ENCODE measurements at places on chromosomes 4 and X. TPM values are rescaled to one million over a fixed set of nuclear protein-coding genes. Genes with fewer than 3 reads are reported as not detected.

GRCh38 chrX:72492499-72492898 is 80.1 kb downstream of the HDAC8 start:
- no peaks in the 10 kb centered on the region for H3K4me1 ChIP-seq
- H3K27me3 ChIP-seq = no peaks in the 10 kb centered on the region
- H3K36me3 ChIP-seq = peaks cover 7% of the 10 kb centered on the region
- no peak overlapping the region for H3K27ac ChIP-seq

GRCh38 chr4:15990570-15991285 is 27.8 kb upstream of the FGFBP2 start:
- H3K4me3 ChIP-seq = no peak overlapping the region
- H3K4me1 ChIP-seq = peaks cover 11% of the 10 kb centered on the region
- no peak overlapping the region for H3K27ac ChIP-seq
- H3K27me3 ChIP-seq = no peaks in the 10 kb centered on the region

DNA sequence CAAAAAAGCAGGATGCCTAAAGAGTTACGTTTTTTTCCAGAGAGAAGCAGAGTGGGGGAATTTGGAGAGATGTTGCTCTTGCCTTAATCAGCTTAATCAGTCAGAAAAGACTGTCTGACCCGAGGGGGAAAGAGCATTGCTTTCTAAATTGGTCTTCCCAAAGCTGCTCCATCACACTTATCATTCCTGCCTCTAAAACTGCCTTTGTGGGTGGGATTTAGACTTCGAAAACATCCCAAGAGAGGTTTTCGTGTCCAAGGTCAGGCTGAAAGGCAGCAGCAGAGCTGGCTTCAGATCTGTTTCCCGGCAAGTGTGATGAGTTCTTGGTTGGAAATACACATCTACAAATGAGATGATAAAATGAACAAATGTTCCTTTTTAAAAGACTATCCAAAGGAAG is 155.2 kb downstream of the SH2D1A start:
- H3K4me3 ChIP-seq = no peak overlapping the region
- H3K4me1 ChIP-seq = no peaks in the 10 kb centered on the region
- no peaks in the 10 kb centered on the region for H3K36me3 ChIP-seq
- no peak for DNase-seq

DNA sequence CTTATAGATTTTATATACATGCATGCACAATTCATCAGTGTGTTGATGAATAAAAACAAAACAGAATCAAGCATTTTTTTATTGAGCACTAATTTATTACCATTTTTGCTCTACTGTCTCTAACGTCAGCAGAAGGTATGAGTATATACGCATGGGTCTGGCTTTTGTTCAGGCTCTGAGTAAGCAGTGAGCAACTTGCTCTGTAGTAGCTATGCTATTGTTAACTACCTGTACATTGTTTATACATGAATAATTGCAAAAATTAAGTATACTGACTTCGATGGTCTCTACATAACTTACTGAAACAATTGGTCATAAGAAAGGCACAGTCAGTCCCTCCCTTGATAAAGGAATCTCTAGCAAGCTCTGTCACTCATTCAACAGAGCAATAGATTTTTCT is 122.9 kb downstream of the RS1 start:
- peaks cover under 1% of the 10 kb centered on the region for H3K4me1 ChIP-seq
- H3K27ac ChIP-seq = no peak overlapping the region
- no peak for DNase-seq
- H3K4me3 ChIP-seq = no peak overlapping the region
- no peaks in the 10 kb centered on the region for H3K27me3 ChIP-seq

GRCh38 chrX:37420185-37420584 is 71.0 kb downstream of the PRRG1 start:
- no peak overlapping the region for H3K4me3 ChIP-seq
- no peak overlapping the region for H3K27ac ChIP-seq
- no peaks in the 10 kb centered on the region for H3K36me3 ChIP-seq
- no peak for DNase-seq

DNA sequence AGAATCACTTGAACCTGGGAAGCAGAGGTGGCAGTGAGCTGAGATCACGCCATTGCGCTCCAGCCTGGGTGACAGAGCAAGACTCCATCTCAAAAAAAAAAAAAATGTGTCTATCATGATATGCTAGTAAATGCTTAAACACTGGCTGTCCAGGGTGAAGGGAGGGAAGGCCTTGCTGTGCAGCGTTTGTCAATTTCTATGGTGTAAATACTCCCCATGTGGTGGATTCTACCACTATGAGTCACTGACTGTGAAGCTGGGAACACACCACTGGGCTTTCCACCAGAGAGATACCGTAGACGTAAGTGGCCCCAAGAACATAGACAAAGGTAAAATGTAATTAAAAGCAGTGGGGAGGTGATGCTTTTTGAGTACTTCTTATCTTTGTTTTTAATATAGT is 51.3 kb upstream of the LEF1 start:
- H3K4me3 ChIP-seq = no peak overlapping the region
- no peaks in the 10 kb centered on the region for H3K4me1 ChIP-seq
- DNase-seq = no peak
- no peaks in the 10 kb centered on the region for H3K27me3 ChIP-seq

DNA sequence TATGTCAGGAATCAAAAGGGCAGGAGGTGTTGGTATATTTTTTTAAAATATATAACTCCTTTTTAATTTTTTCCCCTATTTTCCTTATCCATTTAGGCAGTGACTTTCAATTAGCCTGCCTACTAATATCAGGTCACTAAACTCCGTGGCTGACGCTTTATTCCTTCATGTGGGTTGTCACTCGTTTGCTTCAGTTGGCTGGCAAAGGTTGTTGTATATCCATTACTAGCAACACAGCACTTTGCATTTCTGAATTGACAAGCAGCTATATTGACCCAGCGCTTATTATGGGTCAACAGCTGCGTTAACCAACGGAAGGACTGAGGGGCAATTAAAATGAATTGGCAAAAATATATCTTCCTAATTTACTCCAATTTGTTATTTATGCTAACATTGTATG is 87.7 kb downstream of the ARX start:
- no peaks in the 10 kb centered on the region for H3K4me1 ChIP-seq
- H3K36me3 ChIP-seq = no peaks in the 10 kb centered on the region
- no peaks in the 10 kb centered on the region for H3K27me3 ChIP-seq
- DNase-seq = no peak

GRCh38 chr4:150694438-150694837 is 112.5 kb downstream of the MAB21L2 start:
- no peaks in the 10 kb centered on the region for H3K36me3 ChIP-seq
- H3K27ac ChIP-seq = no peak overlapping the region
- H3K27me3 ChIP-seq = no peaks in the 10 kb centered on the region
- no peak overlapping the region for H3K4me3 ChIP-seq
- no peak for DNase-seq

ODAM gene
- not detected for total RNA-seq

DYNLT3 gene
- 18.1 TPM for total RNA-seq

Measured in natural killer cell (primary cell).